ENCODE measurements at places on chromosomes 16 and 17. TPM values are rescaled to one million over a fixed set of nuclear protein-coding genes. Genes with fewer than 3 reads are reported as not detected.

The CARD14 gene
- polyA plus RNA-seq = 0.50 TPM

The OR3A2 gene
- not detected for polyA plus RNA-seq

The KRT28 gene
- not detected for polyA plus RNA-seq

The ABI3 gene
- polyA plus RNA-seq = 16.2 TPM

The HOXB7 gene
- 3.3 TPM for polyA plus RNA-seq

The CACNG3 gene
- polyA plus RNA-seq = not detected

The PITPNM3 gene
- polyA plus RNA-seq = 2.0 TPM

The MYL11 gene
- 3.9 TPM for polyA plus RNA-seq

DNA sequence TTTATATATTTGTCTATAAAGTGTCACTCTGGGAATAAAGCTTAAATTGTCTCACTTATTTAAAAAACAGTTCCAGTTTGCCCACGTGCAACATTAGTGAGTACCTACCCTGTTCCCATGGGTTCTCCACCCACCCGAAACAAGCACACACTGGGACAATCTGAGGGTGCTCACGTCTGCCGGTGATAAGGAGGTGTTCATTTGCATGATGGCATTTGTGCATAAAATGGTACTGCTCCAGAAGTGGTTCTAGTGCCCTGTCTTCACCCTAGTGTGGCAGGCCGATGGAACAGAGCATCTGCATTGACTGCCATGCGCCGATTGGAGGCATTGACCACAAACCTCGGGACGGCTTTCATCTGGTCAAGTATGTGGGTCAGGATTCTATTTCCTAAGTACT, 35.6 kb upstream of the ENDOV start:
- no peaks in the 10 kb centered on the region for H3K27me3 ChIP-seq
- no peak overlapping the region for H3K27ac ChIP-seq
- no peak overlapping the region for H3K4me3 ChIP-seq
- no peak for DNase-seq

GRCh38 chr17:740240-741017, 8.0 kb downstream of the TLCD3A start:
- no peak overlapping the region for H3K27ac ChIP-seq
- no peaks in the 10 kb centered on the region for H3K4me1 ChIP-seq
- H3K4me3 ChIP-seq = no peak overlapping the region
- H3K36me3 ChIP-seq = peaks cover 38% of the 10 kb centered on the region
- no peak for DNase-seq

- no peaks in the 10 kb centered on the region for H3K4me1 ChIP-seq
- no peak for DNase-seq
- no peaks in the 10 kb centered on the region for H3K36me3 ChIP-seq
- no peak overlapping the region for H3K4me3 ChIP-seq
- no peaks in the 10 kb centered on the region for H3K27me3 ChIP-seq
Observed at GRCh38 chr16:63703612-63704011, 1418.3 kb downstream of the CDH11 start.

GRCh38 chr16:86509759-86510464, 415 bp upstream of the FOXF1 start:
- H3K4me3 ChIP-seq = peak overlapping the region; percentile 55
- no peaks in the 10 kb centered on the region for H3K4me1 ChIP-seq
- H3K27ac ChIP-seq = no peak overlapping the region

- H3K27ac ChIP-seq = no peak overlapping the region
- H3K27me3 ChIP-seq = no peaks in the 10 kb centered on the region
- peaks cover 29% of the 10 kb centered on the region for H3K4me1 ChIP-seq
Observed at GRCh38 chr17:58060596-58061191, 22.5 kb upstream of the DYNLL2 start.

DNA sequence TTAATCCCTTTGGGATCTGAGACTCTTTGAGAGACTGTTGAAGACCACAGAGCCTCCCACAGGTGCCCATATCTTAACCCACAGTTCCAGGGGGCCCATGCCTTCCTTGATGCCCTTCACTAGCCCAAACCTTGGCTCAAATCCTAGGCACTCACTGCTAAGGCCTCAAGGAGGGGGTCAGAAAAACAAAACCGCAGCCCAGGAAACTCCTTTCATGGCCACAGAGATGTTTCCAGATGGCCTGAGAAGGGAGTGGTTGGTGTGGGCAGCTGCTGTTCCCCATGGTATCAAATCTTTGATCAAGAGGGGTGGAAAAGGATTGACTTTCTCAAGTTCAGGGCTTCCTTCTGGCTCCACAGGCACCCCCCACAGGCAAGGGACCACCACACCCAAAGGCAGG, 44.7 kb downstream of the CDH1 start:
- H3K36me3 ChIP-seq = no peaks in the 10 kb centered on the region
- no peak overlapping the region for H3K27ac ChIP-seq
- H3K4me1 ChIP-seq = no peaks in the 10 kb centered on the region
- no peak for DNase-seq

GRCh38 chr17:12693640-12694039, 27.9 kb downstream of the MYOCD start:
- H3K27ac ChIP-seq = no peak overlapping the region
- no peaks in the 10 kb centered on the region for H3K27me3 ChIP-seq
- H3K36me3 ChIP-seq = no peaks in the 10 kb centered on the region
- no peaks in the 10 kb centered on the region for H3K4me1 ChIP-seq
- H3K4me3 ChIP-seq = no peak overlapping the region
- no peak for DNase-seq

GRCh38 chr17:58219007-58219788, at the start of gene MKS1:
Gene MKS1, minus strand, starts transcription at chr17:58219255. Its CDS starts 25 bp downstream, at chr17:58219230.
- peak within 1 kb of the TSS; percentile 50 for H3K27ac ChIP-seq
- no peaks in the 10 kb centered on the region for H3K4me1 ChIP-seq
- peak; percentile 97 for DNase-seq
- no peaks in the 10 kb centered on the region for H3K27me3 ChIP-seq

DNA sequence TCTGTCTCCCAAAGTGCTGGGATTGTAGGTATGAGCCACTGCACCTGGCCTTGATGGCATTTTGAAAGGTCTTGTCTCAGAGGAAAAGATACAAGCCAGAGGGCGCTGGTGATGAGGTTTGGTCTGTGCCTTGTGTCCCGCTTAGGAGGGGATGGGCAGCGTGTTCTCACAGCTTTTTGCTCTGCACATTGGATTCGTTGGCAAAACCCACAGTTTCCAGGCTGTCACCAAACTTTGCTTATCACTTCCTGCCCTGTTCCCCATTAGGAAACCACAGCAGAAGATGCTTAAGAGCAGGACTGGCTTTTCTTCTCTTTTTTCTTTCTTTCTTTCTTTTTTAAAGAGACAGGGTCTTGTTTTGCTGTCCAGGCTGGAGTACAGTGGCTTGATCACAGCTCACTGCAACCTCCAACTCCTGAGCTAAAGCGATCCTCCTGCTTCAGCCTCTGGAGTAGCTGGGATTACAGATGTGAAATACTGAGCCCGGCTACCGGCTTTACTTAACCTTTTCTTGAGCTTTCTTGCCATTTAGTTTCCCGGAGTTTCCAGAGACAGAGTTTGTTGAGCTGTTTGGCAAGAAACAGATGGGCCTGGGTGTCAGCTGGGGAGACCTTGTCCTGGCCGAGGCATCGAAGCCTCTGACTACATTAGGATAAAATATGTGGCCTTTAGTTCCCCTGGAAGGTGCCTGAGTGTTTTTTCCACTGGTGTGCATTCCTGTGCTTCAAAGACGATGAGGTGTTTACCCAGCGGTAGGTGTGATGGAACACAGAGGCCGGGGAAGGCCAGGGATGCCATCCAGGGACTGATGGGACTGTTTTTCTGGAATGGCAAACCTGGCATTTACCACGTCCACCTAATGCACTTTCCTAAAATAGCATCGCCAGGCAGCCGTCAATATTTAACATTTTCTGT, 112.9 kb downstream of the ABCC1 start:
- no peaks in the 10 kb centered on the region for H3K27me3 ChIP-seq
- H3K4me1 ChIP-seq = no peaks in the 10 kb centered on the region
- H3K4me3 ChIP-seq = no peak overlapping the region
- no peaks in the 10 kb centered on the region for H3K36me3 ChIP-seq

DNA sequence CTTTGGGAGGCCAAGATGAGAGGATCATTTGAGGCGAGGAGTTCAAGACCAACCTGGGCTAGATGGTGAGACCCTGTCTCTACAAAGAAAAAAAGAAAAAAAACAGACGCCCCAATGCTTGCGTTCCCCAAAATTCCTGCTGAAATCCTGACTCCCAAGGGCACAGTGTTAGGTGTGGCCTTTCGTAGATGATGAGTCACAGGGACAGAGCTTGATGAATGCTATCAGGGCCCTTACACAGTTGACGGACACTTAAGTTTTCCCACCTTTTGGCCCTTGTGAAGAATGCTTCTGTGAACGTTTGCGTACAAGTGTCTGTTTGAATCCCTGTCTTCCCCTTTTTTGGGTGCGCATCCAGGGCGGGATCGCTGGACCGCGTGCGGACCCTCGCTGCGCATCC, 16.5 kb upstream of the ZNF750 start:
- peaks cover 5% of the 10 kb centered on the region for H3K36me3 ChIP-seq
- no peaks in the 10 kb centered on the region for H3K4me1 ChIP-seq
- DNase-seq = no peak
- no peak overlapping the region for H3K4me3 ChIP-seq
- H3K27ac ChIP-seq = no peak overlapping the region

GRCh38 chr16:1834096-1834495, 7.1 kb downstream of the FAHD1 start:
- no peak overlapping the region for H3K27ac ChIP-seq
- no peak overlapping the region for H3K4me3 ChIP-seq
- peaks cover 2% of the 10 kb centered on the region for H3K4me1 ChIP-seq
- H3K36me3 ChIP-seq = peaks cover 6% of the 10 kb centered on the region
- no peak for DNase-seq
- H3K27me3 ChIP-seq = no peaks in the 10 kb centered on the region

- H3K4me1 ChIP-seq = no peaks in the 10 kb centered on the region
- DNase-seq = peak; percentile 91
- H3K4me3 ChIP-seq = no peak overlapping the region
- H3K27me3 ChIP-seq = no peaks in the 10 kb centered on the region
Observed at GRCh38 chr17:57396511-57396921, 140.2 kb downstream of the MSI2 start.

Data from lung (tissue), 17 donors.